ENCODE measurements at places on chromosomes 5 and 9.

GRCh38 chr9:84340535-84340934 lies at the start of gene SLC28A3:
SLC28A3 (minus strand) TSS chr9:84340758; CDS start chr9:84340633, 125 bp downstream.
- DNase-seq: no peak

- no peak for DNase-seq
Observed at GRCh38 chr5:56746553-56747339, 68.6 kb upstream of the MAP3K1 start.

DNA sequence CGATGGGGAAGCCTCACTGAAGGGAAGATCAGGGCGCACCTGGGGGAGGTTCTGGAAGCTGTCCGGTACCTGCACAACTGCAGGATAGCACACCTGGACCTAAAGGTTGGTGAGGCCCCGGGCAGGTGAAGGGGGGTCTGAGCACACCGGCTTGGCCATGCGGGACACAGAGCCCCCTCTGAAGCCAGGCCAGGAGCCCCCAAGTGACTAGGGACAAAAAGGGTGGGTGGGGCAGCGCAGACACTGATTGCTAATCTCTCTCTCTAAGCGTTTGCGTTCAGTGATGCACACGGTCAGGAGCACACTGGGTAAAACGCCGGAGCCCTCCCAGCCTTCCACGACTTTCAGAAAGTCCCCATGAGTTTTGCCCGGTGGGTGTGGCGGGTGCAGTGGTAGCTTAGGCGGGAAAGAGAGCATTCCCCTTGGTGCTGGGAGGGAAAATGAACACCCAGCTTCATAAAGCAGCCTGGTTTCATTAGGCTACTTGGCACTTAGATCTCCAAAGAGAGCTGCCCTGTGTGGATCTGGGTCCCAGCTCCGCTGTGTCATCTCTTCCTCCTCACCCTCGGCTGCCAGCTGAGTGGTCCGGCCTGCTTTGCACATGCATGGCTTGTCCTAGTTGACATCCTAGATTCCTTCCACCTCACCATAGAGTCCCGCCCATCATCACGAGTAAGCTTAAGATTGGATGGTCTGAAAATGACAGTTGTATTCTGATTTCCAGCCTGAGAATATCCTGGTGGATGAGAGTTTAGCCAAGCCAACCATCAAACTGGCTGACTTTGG lies 74.2 kb upstream of the OTULINL start:
- no peak for DNase-seq

DNA sequence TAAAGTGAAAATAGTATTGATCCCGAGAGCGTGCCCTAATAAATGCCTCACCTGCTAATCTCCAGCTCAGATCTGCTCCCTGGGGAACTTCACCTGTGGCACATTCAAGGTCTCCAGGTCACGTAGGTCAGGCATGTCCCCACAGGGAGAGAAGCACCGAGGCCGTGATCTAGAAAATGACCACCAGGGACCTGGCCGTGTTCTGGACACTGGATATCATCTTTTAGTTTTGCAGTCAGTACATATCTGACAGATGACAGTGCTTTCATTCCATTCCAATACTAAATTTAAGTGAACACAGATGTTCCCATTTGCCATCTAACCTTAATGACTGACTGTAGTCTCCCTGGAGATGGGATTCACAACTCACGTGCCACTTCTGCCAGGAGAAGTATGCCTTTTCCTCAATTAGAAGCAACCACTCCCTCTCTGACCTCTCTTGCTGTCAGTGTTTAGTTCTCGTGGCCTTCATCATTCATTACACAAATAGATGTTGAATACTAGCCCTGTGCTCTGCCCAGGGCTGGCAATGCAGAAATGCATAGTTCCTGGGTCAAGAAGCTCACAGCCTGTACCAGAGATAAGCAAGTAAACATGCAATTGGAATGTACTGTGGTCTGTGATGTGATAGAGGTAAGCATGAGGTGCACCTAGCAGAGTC lies 276.5 kb downstream of the NTRK2 start:
- peak; percentile 35 for DNase-seq

DNA sequence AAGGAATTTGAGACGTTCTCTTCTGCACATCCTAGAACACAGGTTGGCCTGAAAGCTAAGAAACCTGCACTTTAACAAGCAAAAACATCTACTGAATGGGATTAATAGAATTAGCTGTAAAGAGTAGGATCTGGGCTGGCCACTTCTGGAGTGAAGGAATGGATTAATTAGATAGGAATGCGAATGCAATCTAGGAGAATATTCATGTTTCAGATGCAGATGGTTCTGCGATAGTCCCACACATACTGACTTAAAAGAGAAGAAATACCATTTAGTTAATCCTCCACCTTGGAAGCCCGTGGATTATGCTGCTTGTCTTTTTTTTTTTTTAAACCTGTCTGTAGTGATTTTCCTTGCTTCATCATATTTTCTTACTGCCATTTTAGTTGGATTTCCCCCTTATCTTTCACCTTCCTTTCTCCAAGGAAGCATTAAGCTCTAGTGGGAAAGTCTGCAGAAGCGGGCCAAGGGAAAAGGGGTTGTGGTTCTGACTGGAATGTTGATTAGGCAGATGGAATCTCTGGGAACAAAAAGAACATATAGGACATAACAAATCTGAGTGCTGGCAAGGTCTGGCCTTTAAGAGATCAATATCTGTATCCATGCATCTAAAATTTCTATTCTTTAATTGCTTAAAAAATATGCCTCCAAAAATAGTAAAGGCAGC lies 152.4 kb downstream of the ALDH1A1 start:
- DNase-seq: peak; percentile 8

DNA sequence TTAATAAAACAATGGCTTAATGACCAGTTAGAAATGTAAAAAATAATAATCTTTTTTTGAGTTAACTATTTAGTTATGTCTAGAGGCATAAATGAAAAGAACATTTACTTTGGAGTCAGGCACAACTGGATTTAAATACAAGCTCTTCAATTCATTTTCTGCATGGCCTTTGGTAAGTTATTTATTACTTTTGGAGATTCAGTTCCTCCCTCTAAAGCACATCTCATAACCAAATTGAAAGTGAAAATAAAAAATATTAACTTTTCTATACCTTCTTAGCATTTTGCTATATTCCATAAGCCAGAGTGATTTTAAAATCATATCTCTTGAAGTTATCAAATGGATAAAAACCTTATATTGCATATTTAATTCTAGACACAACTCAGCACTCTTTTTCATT lies 434.9 kb upstream of the SMARCA2 start:
- DNase-seq: no peak

DNA sequence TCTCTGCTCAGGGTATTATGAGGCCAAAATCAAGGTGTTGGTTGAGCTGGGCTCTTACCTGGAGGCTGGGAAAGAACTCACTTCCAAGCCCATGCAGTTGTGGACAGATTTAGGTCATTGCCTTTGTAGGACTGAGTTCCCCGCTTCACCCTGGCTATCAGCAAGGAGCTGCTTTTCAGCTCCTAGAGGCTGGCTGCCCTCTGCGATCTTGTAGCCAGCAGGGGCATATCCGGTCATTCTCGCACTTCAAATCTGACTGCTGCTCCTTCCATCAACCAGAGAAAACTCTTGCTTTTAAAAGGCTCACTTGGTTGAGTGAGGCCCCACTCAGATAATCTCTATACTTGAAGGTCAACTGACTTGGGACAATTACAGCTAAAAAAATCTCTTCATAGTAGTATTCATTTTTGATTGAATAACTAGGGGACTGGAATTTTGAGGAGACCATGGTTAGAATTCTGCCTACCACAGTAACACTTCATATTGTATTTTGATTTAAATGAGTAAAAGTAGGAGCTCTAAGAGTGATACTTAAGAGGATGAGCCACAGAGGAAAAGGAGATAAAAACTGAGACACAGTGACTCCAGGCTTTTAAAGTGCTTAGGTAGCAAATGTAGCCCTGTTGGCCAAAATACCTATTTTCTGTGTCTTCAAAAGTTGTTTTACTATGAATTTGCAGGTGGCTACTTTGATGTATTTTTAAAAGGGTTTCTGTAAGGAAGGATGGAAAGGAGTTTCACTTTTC lies 137.4 kb downstream of the CD180 start:
- DNase-seq: no peak

- DNase-seq: no peak
Observed at GRCh38 chr9:98569491-98569890, 139.2 kb downstream of the GABBR2 start.

DNA sequence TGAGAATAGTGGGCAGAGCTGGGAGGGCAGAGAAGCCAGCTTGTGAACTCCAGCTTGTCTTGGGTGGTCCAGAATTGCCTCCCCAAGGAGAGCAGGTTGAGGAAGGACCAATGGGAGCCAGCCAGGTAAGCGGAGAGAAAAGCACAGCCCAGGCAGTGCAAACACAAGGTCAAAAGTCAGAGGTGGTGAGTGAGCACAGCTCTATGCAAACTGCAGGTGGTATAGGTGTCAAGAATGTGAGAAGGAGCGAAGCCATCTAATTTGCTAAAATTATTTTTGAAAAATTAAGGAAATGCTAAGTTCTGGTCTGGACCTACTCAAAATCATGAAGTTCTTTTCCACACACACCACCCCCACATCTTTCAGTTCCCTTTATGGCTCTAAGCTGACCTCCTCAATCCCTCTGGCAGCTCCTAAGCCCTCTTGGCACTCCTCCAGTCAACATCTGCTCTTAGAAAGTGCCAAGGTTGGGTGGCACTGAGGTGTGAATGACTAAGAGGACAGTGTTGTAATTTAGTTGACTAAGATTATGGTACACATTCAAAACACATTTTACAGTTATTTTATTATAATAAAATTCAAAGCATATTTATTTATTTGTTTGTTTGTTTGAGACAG lies 6.6 kb upstream of the OTULINL start:
- DNase-seq: no peak

DNA sequence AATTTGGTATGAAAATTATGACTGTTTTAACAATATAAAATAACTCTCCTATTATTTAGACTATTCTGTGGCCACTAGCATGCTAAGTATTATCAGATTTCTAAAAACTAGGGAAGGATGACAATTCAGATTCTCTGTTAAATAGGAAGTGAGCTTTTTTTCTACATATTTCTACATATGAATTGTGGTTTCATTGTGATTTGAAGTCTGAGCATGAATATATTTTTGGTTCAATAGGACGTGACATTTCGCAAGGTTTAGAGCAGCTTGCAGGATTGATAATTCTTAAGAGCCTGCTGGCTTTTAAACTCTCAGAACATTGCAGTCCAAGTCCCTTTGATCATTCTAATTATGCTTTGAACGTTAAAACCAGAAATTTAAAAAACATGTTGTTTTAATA lies 82.9 kb downstream of the ADGRV1 start:
- peak; percentile 21 for DNase-seq

GRCh38 chr9:26375448-26375847 lies 517.2 kb downstream of the CAAP1 start:
- DNase-seq: peak; percentile 5

- DNase-seq: no peak
Observed at GRCh38 chr9:12801663-12802062, 26.8 kb downstream of the LURAP1L start.

- DNase-seq: peak; percentile 77
Observed at GRCh38 chr5:9009931-9010651, 535.8 kb downstream of the SEMA5A start.

- no peak for DNase-seq
Observed at GRCh38 chr5:133265720-133266526, 214.1 kb downstream of the HSPA4 start.

DNA sequence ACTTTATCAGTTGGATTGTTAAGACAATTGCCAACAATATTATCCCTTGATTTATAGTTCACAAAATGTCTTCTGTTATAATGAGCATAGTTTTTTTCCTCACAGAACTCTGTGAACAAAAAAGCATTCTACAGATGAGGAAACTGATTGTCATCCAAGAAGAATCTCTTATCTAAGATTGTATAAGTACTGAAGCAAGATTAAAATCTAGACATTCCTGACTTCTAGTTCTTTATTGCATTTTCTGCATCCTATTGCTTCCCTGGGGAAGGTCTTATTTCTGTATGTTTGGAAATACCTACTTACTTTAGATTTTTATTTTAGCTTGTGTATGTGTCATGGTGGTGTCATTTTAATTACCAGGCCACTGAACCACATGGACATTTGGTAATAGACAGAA lies 884.9 kb upstream of the WWC1 start:
- peak; percentile 36 for DNase-seq

DNA sequence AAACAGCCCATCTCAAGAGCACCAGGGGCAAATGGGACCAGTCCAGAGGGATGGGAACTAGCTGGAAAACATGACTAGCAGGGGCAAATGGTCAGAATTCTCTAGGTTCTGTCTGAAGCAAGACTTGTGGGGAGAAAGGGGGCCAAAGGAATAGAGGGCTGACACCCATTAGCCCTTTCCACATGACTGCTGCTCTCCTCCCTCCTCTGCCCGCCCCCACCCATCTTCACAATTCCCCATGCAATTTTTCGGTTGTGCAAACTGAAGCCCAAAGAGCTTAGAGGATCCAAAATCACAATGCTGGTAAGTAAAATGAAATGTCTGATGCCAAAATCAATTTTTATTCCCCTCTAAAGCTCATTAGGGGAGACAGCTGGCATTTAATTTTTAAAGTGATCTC lies 207.1 kb downstream of the DCP2 start:
- no peak for DNase-seq

DNA sequence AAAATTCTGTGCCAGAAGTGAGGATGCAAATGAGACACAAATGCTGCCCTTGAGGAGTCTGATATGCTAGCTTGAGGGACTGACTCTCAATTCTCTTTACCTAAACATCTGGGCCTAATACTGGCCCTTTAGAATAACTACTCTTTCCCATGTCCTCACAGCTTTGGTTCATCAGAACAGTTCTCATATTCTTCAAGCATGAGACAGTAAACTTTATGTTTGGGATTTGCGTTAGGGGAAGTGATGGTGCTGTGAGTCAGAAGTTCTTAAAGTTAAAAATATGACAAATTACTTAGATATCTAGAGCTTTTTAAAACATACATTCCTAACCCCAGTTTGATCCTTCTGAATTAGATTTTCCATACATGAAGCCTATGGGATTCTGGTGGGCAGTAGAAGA lies 665.0 kb upstream of the RGMB start:
- peak; percentile 95 for DNase-seq

GRCh38 chr5:32828492-32828891 lies 117.4 kb downstream of the NPR3 start:
- no peak for DNase-seq
